ENCODE measurements at places on chromosomes 7 and 10.

- DNase-seq: no peak
Measured at GRCh38 chr10:101172741-101173140, 41.6 kb downstream of the TLX1 start.

GRCh38 chr7:15856311-15856710 lies 169.8 kb upstream of the MEOX2 start:
- no peak for DNase-seq

GRCh38 chr7:57646219-57646900 lies 196.4 kb downstream of the ZNF716 start:
- DNase-seq: no peak

- DNase-seq: no peak
Measured at GRCh38 chr10:19003341-19003740, 45.3 kb upstream of the MALRD1 start.

DNA sequence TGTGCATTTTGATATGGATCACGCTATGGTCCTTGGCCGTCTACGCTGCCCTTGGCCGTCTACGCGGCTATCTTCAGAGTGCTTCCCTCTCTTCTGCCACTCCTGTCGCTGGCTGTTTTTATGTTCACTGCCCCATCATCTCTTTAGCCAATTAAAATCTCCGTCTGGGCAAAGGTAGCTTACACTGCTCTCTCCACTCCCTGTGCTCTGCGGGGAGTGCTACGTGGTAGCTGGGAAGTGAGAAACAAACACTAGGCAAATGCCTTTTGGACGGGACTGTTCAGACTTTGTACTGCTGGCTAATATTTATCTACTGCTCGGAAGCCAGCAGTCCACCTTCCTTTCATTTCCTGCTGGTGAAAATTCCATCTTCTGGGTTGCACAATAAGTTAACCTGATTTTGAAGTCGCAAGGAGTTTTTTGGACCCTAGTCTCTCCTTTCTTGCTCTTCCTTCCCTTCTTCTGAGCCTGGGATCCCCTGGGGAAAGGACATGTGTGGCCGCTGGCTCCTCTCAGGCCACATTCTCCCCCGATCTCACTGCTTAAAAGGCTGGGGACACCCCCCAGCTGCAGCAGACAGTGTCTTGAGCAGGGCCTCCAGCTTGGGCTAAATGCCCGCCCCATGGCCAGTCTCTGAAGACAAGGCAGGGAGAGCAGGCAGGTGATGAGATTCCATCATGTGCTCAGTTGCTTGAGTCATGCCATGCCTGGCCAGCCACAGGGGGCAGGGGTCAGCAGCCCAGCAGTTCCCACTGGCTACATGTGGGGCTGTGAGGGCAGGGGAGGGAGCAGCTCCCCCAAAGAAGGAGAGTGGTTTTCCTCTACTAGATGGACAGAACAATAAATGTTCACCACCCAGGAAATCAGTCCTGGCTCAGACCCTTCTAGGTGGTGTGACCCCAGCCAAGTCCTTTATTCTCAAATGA lies 25.5 kb upstream of the RBM33 start:
- DNase-seq: no peak

DNA sequence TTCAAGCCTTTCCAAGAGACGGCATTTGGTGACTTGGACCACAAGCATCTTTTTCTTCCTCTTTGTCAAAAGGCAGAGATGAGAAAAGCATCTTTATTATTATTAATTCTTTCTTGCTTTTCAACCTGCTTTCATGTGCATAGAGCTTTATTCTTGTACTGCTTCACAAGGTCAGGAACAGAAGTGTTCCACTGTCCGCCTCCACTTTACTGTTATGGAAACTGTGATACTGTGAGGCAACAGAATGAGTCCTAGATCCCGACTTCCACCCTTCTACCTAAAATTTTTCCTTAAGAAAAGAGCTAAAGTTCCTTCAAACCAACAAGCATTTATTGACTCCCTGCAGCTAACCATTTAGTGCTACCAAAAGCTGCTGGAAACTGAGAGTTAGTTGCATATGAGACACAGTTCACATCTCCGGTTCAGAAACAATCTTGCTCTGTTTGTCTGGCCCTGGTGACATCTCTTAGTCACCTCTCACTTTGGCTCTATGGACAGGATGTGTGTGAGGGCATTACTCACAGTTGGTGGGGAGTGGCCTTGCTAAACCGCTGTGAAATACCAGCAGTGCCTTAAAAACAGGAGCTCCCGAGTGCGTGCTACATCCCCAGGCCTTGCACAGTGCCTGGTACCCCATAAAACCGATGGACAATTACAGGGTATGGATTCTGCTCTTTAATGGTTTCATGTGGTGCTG lies 77.1 kb upstream of the TRIL start:
- DNase-seq: peak; percentile 28

GRCh38 chr7:54814401-54814800 lies 55.4 kb upstream of the SEC61G start:
- no peak for DNase-seq

- DNase-seq: no peak
Measured at GRCh38 chr7:2884161-2884560, 40.1 kb upstream of the GNA12 start.

DNA sequence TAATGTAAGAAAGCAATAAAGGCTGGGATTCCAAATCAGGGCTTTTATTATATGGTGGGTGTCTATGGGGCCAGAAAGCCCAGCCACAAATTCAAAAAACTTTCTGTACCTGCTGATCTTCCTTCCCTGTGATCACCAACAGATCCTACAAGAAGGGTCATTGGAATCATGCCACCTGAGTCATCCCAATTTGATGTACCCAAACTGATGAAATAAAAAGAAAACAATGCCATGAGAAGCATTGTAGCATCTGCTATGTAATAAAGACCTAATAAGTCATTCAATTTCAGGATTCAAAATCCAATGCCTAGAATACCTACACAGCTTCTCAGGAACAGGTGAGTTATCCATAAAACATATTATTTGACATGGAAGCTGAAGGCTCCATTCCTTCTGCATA lies 228.8 kb downstream of the DKK1 start:
- DNase-seq: no peak

GRCh38 chr7:50400114-50400513 lies 50.0 kb downstream of the FIGNL1 start:
- no peak for DNase-seq

DNA sequence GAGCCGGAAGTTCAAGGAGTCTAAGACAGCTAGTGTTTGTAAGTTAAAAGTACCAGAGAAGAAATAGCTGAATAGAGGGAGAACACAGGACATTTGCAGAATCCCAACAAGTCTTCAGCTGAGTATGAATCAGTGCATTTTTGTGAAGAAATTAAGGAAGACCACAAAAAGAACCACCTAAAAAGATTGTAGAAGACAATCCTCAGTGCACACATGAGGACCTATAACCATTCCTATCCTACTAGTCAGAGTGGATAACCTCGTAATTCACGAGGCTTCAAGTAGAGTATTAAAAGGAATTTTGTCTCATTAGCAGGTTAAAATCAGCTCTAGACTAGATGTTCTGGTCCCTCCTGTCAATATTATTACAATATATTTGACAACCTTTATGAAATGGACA lies 295.4 kb upstream of the KAT6B start:
- no peak for DNase-seq

DNA sequence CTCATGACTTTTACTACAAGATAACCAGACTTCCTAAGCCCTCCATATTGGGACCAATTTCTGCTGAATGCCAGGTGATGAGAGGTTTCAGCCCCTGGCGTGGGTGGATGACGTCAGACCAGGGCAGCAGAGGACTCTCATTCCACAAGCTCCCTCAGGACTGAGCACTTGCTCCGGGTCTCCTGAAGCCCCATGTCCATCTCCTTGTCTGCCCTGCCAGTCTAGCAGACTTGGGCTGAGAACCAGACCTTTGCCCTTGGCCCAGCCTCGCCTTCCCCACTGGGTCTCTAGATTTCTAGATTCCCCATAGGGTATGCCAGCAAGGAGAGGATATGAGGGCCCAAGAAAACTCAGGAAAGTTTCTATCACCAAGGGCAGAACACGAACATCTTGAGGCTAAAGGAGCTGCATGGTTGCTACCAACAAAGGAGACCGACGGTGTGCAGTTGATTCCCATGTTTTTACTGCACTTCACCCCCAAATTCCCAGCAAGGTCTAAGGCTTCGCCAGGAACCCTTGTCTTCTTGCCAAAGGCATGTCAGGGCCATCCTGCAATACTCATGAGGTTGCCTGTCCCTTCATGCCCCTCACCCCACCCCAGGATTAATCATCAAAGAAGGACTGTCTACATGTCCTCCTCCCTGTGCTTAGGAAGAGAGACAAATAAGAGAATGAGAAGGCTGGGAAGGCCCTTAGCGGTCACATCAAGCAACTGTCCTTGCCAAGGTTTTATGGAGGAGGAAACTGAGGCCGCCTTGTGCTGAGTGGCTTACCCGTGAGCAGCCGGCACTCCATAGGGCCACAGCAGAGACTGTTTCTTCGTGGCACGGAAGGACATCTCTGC lies 96.5 kb upstream of the MACROH2A2 start:
- DNase-seq: no peak

DNA sequence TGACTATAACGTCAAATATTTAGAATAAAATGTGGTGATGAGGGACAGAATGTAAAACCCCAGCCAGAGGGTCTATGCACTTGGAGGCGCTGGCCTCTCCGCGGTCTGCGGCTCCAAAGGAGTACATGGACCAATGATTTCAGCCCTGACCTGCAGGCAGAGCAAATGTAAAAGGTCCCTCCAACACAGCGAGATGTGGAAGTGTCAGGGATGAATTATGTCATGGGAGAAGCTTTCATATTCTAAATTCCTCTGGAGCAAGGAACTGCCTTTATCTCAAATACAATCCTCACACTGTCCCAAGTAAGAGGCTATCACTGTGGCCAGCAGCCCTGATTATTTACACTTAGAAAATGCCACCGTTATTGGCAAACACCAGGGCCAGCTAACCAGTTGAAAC lies 139.4 kb downstream of the GFRA1 start:
- no peak for DNase-seq

- no peak for DNase-seq
Measured at GRCh38 chr7:157515342-157516041, 178.7 kb downstream of the DNAJB6 start.

GRCh38 chr10:43082087-43082486 lies 5.2 kb downstream of the RET start:
- no peak for DNase-seq

DNA sequence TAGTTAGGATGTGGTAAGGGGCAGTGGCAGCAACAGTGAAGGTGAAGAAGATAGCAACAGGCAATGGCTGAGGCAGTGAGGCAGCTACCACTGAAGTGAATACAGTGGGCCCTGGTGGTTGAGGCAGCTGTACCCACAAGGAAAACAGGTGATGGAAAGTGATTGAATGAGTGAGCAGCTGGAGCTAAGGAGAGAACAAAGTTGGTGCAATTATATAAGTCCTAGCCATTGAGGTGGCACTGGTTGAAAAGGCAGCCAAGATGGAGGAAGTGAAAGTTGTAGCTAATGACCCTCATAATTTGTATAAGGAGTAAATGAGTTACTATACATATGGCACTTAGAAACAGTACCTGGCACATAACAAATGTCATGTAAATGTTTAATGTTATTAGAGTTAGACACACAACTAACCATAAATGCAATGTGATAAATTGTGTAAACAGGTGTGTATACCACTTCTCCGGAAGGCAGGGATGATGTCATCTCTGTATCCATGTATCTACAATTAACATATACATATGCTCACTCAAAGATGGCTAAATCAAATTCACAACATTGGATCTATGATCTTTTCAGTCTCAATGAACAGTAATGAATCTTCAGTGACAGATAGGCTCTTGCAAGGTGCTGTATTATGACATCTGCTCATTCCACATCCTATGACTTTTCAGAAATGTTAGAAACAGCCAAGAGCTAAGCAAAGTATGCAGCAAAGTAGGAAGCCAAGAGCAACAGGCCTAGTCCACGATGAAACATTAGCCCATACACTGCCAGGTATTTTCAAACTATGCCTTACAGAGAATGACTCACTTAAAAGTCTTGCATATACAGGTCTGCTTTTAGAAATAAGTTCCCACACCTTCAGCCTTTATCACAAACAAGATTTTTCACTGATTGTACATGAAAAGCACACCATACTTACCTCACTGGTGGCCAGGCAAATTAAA lies 10.7 kb downstream of the XPNPEP1 start:
- DNase-seq: no peak

GRCh38 chr7:134522601-134523000 lies 4.8 kb upstream of the AKR1B10 start:
- DNase-seq: no peak

- DNase-seq: no peak
Measured at GRCh38 chr10:132461683-132462231, 64.8 kb downstream of the PWWP2B start.

- DNase-seq: peak; percentile 25
Measured at GRCh38 chr10:91210435-91210834, 10.0 kb upstream of the PCGF5 start.

GRCh38 chr10:119518176-119518575 lies 24.3 kb downstream of the RGS10 start:
- no peak for DNase-seq

DNA sequence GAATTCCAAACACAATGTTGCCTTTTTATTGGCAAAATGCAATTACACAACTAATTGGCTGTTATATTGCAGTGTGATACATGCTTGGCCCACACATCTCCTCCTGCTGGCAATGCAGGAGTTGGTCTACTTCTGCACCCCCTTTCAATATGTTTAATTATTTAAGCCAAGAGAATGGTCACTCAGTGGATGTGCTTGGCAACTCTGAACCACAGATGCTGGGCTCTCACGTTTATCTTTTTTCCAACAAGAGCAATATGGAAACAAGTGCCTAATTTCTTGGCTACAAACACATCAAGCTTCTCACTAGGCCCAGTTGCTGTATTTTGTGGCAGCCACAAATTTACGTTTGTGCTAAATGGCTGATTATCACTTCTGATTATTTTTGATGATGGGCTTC lies 1149.2 kb upstream of the CELF2 start:
- DNase-seq: no peak

GRCh38 chr7:151572136-151572535 lies 52.4 kb upstream of the RHEB start:
- no peak for DNase-seq

DNA sequence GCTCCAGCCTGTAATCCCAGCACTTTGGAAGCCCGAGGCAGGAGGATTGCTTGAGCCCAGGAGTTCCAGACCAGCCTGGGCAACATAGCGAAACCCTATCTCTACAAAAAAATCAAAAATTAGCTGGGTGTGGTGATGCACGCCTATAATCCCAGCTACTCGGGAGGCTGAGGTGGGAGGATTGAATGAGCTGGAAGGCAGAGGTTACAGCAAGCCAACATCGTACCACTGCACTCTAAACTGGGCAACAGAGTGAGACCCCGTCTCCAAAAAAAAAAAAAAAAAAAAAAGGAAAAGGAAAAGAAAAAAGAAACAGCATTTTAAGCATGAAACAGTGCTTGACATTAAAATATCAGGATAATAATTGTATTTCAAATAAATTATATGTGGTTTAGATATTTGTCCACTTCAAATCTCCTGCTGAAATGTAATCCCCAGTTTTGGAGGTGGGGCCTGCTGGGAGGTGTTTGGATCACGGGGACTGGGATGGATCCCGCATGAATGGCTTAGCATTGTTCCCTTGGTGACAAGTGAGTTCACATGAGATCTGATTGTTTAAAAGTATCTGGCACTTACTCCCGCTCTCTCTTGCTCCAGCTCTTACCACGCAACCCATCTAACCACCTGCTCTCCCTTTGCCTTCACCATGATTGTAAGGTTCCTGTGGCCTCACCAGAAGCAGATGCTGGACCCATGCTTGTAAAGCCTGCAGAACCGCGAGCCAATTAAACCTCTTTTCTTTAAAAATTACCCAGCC lies 103.4 kb downstream of the SRPK2 start:
- no peak for DNase-seq

- DNase-seq: no peak
Measured at GRCh38 chr7:65962033-65962432, 20.0 kb downstream of the GUSB start.

GRCh38 chr7:33926535-33926934 lies 21.2 kb downstream of the BMPER start:
- no peak for DNase-seq

GRCh38 chr10:3526727-3527501 lies 258.1 kb downstream of the KLF6 start:
- no peak for DNase-seq
